ENCODE measurements at places on chromosomes 3 and 15. TPM values are rescaled to one million over a fixed set of nuclear protein-coding genes. Genes with fewer than 3 reads are reported as not detected.

ADAMTS7 gene
- total RNA-seq: 20.4 TPM

CPB1 gene
- not detected for total RNA-seq

KLHL40 gene
- total RNA-seq: 0.39 TPM

CD86 gene
- total RNA-seq: not detected

C3orf49 gene
- total RNA-seq: not detected

LRRC15 gene
- total RNA-seq: not detected

QTRT2 gene
- total RNA-seq: 12.3 TPM

- no peak overlapping the region for H3K4me3 ChIP-seq
- DNase-seq: no peak
- no peaks in the 10 kb centered on the region for H3K27me3 ChIP-seq
- H3K27ac ChIP-seq: peak overlapping the region; percentile 1
- H3K36me3 ChIP-seq: no peaks in the 10 kb centered on the region
These were observed 56.9 kb downstream of the MEGF11 start for GRCh38 chr15:66196602-66197001.

DNA sequence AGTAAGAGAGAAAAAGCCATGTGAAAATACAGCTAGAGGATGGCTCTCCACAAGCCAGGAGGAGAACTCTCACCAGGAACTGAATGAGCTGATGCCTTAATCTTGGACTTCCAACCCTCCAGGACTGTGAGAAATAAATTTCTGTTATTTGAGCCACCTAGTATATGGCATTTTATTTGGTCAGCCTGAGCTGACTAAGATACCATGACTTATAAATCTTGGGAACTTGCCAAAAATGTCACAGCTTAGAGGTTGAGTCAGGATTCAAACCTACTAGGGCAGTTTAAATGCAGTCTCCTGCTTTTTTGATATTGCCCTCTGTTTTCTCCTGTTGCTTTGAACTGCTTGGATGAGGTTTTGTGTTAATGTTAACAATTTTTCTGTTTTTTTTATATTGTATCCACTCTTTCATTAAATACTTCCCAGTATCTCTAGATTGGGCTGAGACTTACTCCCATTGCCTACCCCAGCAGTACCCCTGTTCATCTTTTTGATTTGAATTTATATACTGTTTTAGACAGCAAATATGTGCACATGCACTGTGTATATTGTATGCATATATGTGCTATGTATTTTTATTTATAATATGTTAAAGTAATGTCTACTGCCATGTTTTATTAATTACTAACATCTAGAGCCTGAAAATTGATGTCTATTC, 1223.2 kb downstream of the OTOL1 start:
- no peak overlapping the region for H3K27ac ChIP-seq
- H3K4me1 ChIP-seq: peaks cover 11% of the 10 kb centered on the region
- H3K36me3 ChIP-seq: no peaks in the 10 kb centered on the region
- H3K27me3 ChIP-seq: no peaks in the 10 kb centered on the region
- no peak overlapping the region for H3K4me3 ChIP-seq

DNA sequence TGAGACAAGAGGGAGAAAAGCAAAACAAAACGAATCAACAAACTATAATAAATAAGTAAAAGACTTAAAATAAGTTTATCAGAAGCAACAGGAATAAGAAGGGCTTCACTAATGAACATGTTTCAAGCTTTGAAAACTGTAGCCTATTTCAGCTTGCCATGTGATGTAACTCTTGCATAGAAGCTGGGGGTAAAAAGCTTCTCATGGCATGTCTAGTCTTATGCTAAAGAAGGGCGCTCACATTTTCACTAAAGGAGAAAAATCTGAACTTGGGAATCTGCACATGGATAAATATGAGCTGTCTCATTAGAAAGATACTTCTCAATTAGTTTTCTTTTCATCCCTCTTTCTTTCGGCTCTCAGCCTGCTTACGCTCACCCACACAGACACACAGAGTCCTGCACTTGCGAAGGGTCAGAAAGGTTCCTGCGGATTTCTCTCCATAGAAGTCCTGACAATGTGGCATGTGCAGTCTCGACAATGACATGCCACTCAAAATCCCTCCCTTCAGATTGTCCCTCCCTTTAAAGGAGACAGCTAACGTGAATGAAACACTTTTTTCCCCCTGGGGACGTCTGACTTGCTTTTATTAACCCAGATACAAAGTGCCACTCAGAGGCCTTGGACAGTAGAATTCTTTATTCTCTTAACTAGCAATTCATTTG, 568.9 kb upstream of the NR2F2 start:
- H3K36me3 ChIP-seq: no peaks in the 10 kb centered on the region
- DNase-seq: peak; percentile 38
- H3K27me3 ChIP-seq: no peaks in the 10 kb centered on the region
- no peak overlapping the region for H3K27ac ChIP-seq

DNA sequence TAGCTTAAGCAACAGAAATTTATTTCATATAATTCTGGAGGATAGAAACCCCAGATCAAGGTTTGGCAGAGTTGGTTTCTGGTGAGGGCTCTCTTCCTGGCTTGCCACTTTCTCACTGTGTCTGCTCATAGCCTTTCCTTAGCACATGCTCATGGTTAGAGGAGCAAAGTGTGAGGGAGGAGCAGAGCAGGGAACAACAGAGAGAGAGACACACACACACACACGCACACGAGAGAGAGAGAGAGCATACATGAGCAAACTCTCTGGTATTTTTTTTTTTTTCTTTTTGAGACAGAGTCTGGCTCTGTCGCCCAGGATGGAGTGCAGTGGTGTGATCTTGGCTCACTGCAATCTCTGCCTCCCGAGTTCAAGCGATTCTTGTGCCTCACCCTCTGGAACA, 36.8 kb upstream of the ZDHHC23 start:
- no peaks in the 10 kb centered on the region for H3K36me3 ChIP-seq
- H3K27ac ChIP-seq: no peak overlapping the region
- H3K4me3 ChIP-seq: no peak overlapping the region
- peak; percentile 4 for DNase-seq
- H3K27me3 ChIP-seq: no peaks in the 10 kb centered on the region

DNA sequence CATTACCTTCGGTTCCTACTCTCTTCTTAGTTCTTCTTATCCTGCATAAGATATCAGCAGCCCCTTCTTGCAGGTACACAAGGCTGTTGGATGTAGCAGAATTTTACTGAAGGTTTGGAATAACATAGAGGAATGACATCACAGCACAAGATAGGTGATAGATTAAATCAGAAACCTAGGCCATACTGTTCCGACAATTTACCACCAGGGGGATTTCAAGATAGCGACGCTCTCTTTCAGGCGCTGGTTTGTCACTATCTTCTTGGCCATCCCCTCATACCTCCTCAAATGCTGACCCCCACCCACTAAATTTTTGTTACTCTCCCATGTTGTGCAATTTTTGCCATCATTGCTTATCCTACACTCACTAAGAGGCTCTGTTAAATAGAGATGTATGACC, 3.5 kb downstream of the SIDT1 start:
- H3K27me3 ChIP-seq: peaks cover 75% of the 10 kb centered on the region
- no peak overlapping the region for H3K4me3 ChIP-seq
- no peak overlapping the region for H3K27ac ChIP-seq
- no peak for DNase-seq

DNA sequence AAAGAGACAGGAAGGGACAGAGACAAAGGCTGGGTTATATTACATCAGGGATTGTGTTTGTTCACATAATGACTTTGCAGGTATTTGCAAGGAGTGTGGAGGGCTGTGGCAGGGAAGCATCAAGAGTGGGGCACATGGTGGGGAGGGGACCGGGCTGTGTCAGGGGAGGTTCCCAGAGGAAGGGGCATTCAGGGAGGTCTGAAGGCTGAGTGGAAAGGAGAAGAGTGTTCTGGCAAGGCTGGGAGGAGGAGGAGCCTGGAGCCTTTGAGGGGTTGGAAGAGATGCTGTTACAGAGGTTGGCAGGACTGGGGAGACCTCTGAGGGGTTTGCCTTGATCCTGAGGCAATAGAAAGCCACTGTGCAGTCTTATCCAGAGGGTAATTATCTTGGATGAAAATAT, 49.4 kb downstream of the EXOG start:
- no peak overlapping the region for H3K27ac ChIP-seq
- no peaks in the 10 kb centered on the region for H3K4me1 ChIP-seq
- no peaks in the 10 kb centered on the region for H3K36me3 ChIP-seq

GRCh38 chr3:32764481-32764880, 53.3 kb upstream of the TRIM71 start:
- DNase-seq: no peak
- no peaks in the 10 kb centered on the region for H3K27me3 ChIP-seq
- no peak overlapping the region for H3K4me3 ChIP-seq
- peaks cover 14% of the 10 kb centered on the region for H3K4me1 ChIP-seq

- no peaks in the 10 kb centered on the region for H3K27me3 ChIP-seq
- H3K4me3 ChIP-seq: no peak overlapping the region
- no peaks in the 10 kb centered on the region for H3K36me3 ChIP-seq
- DNase-seq: no peak
These were observed 302.9 kb upstream of the DPPA4 start for GRCh38 chr3:109640146-109640652.

GRCh38 chr3:69791106-69791505, 51.8 kb downstream of the MITF start:
- H3K4me3 ChIP-seq: no peak overlapping the region
- H3K4me1 ChIP-seq: peaks cover 49% of the 10 kb centered on the region
- H3K27me3 ChIP-seq: no peaks in the 10 kb centered on the region
- DNase-seq: peak; percentile 73

- no peak overlapping the region for H3K27ac ChIP-seq
- no peak overlapping the region for H3K4me3 ChIP-seq
- DNase-seq: no peak
- no peaks in the 10 kb centered on the region for H3K27me3 ChIP-seq
- no peaks in the 10 kb centered on the region for H3K4me1 ChIP-seq
- H3K36me3 ChIP-seq: no peaks in the 10 kb centered on the region
These were observed 1202.7 kb downstream of the OTOL1 start for GRCh38 chr3:162699291-162699690.

- no peaks in the 10 kb centered on the region for H3K36me3 ChIP-seq
- peaks cover 17% of the 10 kb centered on the region for H3K4me1 ChIP-seq
- no peak overlapping the region for H3K27ac ChIP-seq
- H3K27me3 ChIP-seq: no peaks in the 10 kb centered on the region
These were observed 60.0 kb upstream of the HES1 start for GRCh38 chr3:194075802-194076460.

DNA sequence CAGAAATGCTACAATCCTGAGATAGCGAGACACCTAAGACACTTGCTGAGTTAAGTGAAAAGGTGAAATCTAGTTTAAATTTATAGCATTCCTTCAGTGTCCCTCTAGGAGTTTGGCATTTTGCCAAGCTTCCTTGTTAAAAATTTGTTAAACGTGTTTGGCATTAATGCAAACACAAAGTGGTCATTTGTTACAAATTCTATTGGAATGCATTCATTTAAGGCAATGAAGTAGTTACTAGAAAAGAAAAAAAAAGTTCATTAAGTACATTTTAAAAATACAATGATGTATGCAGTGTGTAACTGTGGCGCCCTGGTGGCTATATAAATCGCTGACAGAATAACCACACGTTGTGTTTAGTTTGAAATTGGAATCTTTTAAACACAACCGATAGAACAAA, 31.3 kb upstream of the WNT5A start:
- no peak overlapping the region for H3K4me3 ChIP-seq
- H3K4me1 ChIP-seq: no peaks in the 10 kb centered on the region
- H3K36me3 ChIP-seq: no peaks in the 10 kb centered on the region
- H3K27ac ChIP-seq: no peak overlapping the region
- no peak for DNase-seq
- H3K27me3 ChIP-seq: no peaks in the 10 kb centered on the region

GRCh38 chr3:48979451-48979850, 10.6 kb upstream of the P4HTM start:
- no peaks in the 10 kb centered on the region for H3K27me3 ChIP-seq
- DNase-seq: no peak
- no peak overlapping the region for H3K4me3 ChIP-seq
- H3K4me1 ChIP-seq: no peaks in the 10 kb centered on the region
- peaks cover 56% of the 10 kb centered on the region for H3K36me3 ChIP-seq

All from cardiac muscle cell (in vitro differentiated cells and primary cell).